DMS79 treated with DMSO at 0.1 percent for 48 hours (cell line): ENCODE measurements at places on chromosomes 1 and 21.

DNA sequence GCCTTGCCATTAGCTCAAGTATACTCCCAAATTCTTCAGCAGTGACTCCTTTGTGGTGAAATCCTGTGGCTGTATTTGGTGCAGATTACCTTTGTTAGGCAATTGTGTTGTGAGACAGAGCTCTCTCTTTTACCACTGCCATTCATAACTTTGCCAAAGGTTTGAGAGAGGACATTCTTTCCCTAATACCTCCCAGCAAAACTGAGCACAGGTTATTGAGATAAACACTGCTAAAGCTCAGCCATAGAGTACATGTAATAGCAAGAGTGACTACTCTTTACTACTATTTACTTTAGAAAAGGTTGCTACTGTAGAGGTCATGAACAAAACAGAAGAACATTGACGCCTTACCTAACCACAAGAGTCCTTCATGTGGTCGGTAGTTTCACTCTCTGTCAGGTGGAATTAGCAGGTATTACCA lies 514.0 kb upstream of the ADAMTS5 start:
- DNase-seq, result no peak

DNA sequence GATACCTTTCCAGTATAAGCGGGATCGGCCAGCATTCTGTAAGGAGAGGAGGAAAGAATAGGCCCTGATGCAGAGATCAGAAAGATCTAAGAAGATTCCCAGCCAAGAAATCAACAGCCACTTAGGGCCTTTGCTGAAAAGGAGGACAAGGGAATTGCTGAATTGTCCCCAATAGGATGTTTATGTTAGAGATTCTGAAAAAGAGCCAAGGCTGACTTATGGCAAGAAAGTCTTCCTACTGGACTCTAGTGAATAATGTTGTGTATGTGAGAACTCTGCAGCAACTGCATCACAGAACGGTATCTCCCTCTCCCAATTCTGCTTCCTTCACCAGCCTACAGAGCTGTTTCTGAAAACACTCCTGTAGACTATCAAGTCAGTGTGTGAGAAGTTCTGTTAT lies 298.0 kb upstream of the CXADR start:
- no peak for DNase-seq

- DNase-seq, result no peak
These were observed 14.1 kb upstream of the MOB3C start for GRCh38 chr1:46630719-46631118.

- no peak for DNase-seq
These were observed 9.9 kb downstream of the TOR1AIP2 start for GRCh38 chr1:179867493-179868330.

- DNase-seq, result peak; percentile 52
These were observed 30.2 kb downstream of the PRDX6 start for GRCh38 chr1:173507205-173507846.

GRCh38 chr1:198934901-198935305 lies 296.1 kb downstream of the PTPRC start:
- no peak for DNase-seq

- no peak for DNase-seq
These were observed 72.7 kb downstream of the UBE4B start for GRCh38 chr1:10105484-10105883.

DNA sequence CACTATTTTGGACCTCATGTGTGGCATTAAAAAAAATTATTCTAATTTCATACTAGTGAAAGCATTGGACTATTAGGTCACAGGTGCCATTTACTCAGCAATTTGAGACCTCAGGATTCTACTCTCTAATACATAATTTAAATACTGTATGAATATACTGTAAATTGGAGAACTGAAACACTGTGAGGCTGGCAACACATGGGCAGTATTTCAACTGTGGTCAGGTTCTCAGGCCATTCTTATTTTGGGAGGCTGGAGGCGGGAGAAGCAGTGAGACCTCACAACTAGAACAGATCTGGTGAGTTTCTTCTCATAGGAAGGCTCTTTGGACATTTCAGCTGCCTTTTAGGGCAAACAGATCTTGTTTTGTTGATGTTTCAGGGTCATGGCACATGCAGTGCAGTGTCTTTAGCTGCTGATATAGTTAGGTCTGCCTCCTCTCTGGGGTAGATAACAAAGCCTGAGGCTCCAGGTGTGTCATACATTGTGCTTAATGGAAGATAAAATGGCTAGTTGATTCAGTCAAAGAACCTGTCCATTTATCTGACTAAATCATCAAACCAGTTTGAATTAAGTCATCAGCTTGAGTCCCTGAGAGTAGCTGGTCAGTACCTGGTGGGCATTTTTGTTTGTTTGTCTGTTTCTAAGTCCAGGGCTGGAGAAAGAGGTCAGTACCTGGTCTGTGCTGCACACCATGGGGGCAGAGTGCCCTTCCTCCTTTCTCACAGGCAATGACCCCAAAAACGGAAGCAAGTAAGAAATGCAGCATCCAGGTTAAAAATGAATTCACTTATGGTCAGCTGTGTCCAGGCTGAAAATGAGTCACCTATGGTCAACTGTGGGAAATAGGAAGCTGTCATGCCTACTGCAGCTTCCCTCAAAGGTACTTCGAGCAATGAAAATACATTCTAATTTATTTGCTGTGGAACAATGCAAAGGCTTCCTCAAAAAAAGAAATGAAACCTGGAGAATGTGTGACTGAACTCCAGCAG lies 216.2 kb downstream of the SDCCAG8 start:
- no peak for DNase-seq

GRCh38 chr1:233020426-233020825 lies 70.0 kb downstream of the NTPCR start:
- no peak for DNase-seq

DNA sequence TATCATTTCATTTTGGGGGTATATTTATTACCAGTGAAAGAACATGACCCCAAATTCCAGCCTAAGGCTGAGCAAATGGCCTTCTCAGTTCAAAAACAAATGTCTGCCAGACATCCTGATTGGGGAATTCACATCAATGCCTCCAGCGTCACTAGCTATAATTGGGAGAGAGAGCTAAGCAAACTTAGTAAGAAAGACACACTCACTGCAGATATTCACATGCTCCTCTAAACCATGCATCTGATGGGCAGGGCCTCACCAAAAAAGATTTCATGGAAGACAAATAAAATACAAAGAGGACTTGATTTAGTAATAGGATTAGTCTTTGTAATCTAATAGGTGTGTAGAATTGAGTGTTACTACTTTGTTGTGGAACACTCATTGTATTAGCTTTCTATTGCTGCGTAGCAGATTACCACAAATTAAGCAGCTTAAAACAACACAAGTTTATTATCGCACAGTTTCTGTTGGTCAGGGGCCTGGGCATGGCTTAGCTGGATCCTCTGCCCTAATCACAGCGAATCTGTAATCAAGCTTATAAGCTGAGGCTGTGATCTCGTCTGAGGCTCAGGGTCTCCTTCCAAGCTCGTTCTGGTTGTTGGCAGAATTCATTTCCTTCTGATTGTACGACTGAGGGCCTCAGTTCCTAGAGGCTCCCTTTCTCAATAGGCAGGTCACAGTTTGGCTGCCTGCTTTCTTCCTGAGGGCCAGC lies 243.0 kb downstream of the PBX1 start:
- no peak for DNase-seq

- no peak for DNase-seq
These were observed 49.4 kb downstream of the TBCE start for GRCh38 chr1:235416662-235417049.
